Immature natural killer cell (primary cell): ENCODE measurements at places on chromosomes 6 and 20. TPM values are rescaled to one million over a fixed set of nuclear protein-coding genes. Genes with fewer than 3 reads are reported as not detected.

GRCh38 chr6:35397806-35398418 is 54.2 kb upstream of the FANCE start:
- peaks cover 1% of the 10 kb centered on the region for H3K27me3 ChIP-seq
- no peak overlapping the region for H3K27ac ChIP-seq
- H3K36me3 ChIP-seq: peaks cover 20% of the 10 kb centered on the region
- no peak overlapping the region for H3K4me3 ChIP-seq
- DNase-seq: no peak

DNA sequence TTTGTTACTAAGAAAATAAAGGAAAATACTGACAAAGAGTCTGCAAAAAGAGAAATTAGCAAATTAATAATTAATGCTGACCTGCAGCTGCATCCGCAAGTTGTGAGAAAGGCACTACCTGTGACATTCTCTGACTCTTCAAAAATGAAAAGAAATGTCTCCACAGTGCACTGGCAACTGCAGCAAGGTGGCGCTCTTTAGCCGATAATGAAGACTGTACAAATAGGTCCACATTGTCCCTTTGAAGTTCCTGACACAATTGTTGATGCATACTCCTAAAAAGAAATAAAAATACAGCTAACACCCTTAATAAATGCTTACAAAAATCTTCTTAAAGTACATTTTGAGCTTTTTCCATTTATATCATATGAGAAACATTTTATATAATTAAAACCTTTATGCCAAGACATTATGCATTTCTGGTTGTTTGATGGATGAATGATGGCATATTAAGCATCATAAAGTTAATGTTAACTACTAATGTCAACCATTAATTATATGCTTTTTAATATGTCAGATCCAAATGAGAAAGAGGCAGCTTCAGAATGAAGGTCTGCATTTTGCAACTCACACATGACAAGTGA is 96.5 kb downstream of the MMS22L start:
- H3K4me1 ChIP-seq: peaks cover 3% of the 10 kb centered on the region
- no peaks in the 10 kb centered on the region for H3K36me3 ChIP-seq
- H3K27ac ChIP-seq: no peak overlapping the region
- peak; percentile 32 for DNase-seq
- H3K27me3 ChIP-seq: no peaks in the 10 kb centered on the region

DNA sequence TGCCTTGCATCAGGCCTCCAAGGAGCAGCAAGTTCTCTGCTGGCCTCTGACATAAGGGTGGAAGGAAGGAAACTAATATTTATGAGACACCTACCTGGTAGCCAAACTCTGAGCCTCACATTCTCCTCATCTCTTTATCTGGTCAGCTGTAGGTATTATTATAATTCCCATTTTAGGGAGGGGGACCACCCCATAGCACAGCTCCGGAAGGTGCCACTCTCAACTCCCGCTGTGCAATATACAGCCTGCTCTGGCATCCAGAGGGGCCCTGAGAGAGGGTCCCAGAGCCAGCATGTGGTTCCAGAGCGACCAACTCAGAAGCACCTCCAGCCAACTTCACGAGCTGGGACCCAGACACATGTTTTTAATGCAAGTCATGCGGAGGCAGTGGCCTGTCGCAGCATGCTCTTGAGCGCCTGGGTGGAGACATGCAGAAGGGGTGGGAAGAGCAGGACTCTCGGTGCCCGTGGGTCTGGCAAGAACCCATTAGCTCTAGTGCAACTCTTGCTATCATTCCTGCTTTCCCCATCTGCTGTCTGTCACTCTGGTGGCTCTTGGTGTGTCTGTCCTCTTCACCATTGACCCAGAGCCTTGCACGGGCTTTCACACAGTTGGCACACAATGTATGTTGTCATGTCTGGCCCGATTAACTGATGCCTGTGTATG is 15.0 kb upstream of the MYMX start:
- DNase-seq: no peak
- H3K4me3 ChIP-seq: no peak overlapping the region
- H3K4me1 ChIP-seq: no peaks in the 10 kb centered on the region
- H3K27ac ChIP-seq: no peak overlapping the region

DNA sequence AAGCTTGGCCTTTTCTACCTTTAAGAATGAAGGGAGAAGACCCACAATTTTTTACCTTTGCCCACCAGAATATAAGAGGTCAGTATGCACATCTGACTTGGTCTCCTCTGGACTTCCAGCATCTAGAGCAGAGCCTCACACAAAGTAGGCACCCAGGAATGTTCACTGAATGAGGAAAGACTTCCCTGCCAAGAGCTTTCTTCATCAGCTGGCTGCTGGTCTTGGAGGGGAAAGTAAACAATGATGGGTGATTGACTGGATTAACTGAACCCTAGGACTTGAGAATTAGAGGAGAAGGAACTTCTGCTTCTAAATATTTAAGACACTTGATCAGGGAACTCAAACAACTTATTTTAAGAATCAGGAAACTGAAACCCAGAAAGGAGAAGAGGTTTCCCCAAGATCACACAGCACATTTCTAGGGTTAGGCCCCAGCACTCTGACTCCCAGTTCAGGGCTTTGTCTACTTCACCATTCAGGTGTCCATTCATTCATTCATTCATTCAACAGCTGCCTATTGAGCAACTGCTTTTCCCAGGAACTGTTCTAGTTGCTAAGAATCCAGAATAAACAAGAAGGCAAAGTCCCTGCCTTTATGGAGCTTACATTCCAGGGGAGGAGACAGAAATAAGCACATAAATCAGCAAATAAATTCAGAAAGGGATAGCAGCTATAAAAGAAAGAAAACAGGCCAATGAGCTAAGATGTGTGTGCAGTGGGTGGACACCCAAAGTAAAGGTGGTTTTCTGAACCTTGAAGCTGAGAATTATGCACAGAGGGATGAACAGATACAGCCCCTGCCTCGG is 216.9 kb upstream of the LRFN2 start:
- DNase-seq: no peak
- H3K4me3 ChIP-seq: no peak overlapping the region
- H3K36me3 ChIP-seq: no peaks in the 10 kb centered on the region
- H3K4me1 ChIP-seq: peaks cover 12% of the 10 kb centered on the region
- H3K27me3 ChIP-seq: peaks cover under 1% of the 10 kb centered on the region

DNA sequence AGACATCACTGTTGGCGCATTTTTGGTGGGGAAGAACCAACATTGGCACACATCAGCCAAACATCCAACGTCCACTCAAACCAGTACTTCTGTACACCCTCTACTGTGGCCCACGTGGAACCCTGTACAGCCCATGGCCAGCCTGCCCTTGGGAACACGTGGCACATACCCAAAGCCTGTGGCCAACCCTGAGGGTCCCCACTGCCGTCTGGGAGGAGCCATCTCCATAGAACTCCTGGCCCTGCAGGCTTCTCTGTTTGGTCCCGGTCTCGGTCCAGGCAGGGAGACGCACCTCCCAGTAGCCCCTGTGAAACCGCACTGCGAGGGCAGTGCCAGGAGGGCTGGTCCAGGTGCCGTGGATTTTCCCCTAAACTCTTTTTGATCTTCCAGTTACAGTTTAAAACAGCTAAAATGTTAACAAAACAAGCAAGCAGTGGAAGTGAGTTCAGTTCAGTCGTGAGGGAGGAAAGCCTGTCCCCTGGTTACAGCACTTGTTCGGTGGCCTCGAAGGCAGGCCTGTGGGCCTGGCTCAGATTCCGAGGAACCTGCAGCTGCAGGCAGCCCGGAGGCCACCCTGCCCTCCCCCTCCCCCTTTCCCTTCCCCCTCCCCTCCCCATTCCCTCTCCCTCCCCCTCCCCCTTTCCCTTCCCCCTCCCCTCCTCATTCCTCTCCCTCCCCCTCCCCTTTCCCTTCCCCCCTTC is 233.7 kb downstream of the DLL1 start:
- H3K4me3 ChIP-seq: no peak overlapping the region
- H3K4me1 ChIP-seq: peaks cover 11% of the 10 kb centered on the region
- peaks cover 15% of the 10 kb centered on the region for H3K27me3 ChIP-seq
- no peak overlapping the region for H3K27ac ChIP-seq

GRCh38 chr6:144361016-144361415 is 75.9 kb downstream of the UTRN start:
- H3K27me3 ChIP-seq: no peaks in the 10 kb centered on the region
- H3K36me3 ChIP-seq: no peaks in the 10 kb centered on the region
- peak overlapping the region; percentile 91 for H3K27ac ChIP-seq
- no peak for DNase-seq
- H3K4me3 ChIP-seq: peak overlapping the region; percentile 65
- peaks cover 100% of the 10 kb centered on the region for H3K4me1 ChIP-seq

- H3K27me3 ChIP-seq: no peaks in the 10 kb centered on the region
- no peak overlapping the region for H3K4me3 ChIP-seq
- no peaks in the 10 kb centered on the region for H3K36me3 ChIP-seq
- peaks cover 4% of the 10 kb centered on the region for H3K4me1 ChIP-seq
These were observed 740.7 kb downstream of the DHX35 start for GRCh38 chr20:39702701-39703349.

DNA sequence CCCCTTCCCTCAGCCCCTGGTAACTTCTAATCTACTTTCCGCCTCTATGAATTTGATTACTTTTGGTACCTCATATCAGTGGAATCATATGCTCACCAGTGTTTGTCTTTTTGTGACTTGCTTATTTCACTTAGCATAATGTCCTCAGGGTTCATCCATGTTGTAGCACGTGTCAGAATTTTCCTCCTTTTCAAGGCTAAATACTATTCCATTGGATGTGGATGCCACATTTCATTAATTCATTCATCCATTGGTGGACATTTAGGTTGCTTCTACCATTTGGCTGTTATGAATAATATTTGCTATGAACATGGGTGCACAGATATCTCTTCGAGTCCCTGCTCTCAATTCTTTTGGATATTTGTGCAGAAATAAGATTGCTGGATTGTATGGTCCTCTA is 388.6 kb upstream of the SOX4 start:
- H3K4me1 ChIP-seq: no peaks in the 10 kb centered on the region
- no peak for DNase-seq
- H3K4me3 ChIP-seq: no peak overlapping the region
- peaks cover 3% of the 10 kb centered on the region for H3K27me3 ChIP-seq

The MYB gene
- polyA plus RNA-seq: 0.24 TPM

The TP53TG5 gene
- 0.22 TPM for polyA plus RNA-seq

The TMEM200A gene
- 2.2 TPM for polyA plus RNA-seq

The PDE10A gene
- polyA plus RNA-seq: not detected

The TRIM38 gene
- 5.0 TPM for polyA plus RNA-seq
